ENCODE measurements at places on chromosomes 4 and X. TPM values are rescaled to one million over a fixed set of nuclear protein-coding genes. Genes with fewer than 3 reads are reported as not detected.

- DNase-seq: peak; percentile 46
- peak overlapping the region; percentile 89 for H3K4me3 ChIP-seq
- peaks cover 14% of the 10 kb centered on the region for H3K4me1 ChIP-seq
- no peaks in the 10 kb centered on the region for H3K36me3 ChIP-seq
- peak overlapping the region; percentile 90 for H3K27ac ChIP-seq
These were observed 28.7 kb upstream of the RBMX start for GRCh38 chrX:136909119-136909705.

DNA sequence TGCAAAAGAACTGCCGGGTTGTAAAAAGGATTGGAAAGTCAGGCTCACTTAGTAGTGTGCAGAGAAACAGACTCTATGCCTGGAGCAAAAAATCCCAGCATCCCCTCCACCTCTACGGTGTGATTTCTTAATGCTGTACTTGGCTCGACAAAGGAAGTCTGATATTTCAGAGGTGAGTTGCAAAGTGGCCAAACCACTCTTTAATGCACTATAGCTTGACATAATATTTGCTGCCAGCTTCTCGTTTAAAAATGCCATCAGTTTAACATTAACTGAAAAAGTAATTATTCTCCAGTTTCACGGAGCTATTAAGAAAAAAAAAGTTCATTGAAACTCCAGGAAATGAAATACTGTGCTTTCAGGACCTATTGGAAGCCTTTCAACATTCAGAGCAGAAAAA, 448.3 kb upstream of the ZFP42 start:
- H3K4me3 ChIP-seq: peak overlapping the region; percentile 40
- H3K4me1 ChIP-seq: peaks cover 60% of the 10 kb centered on the region
- H3K36me3 ChIP-seq: peaks cover 10% of the 10 kb centered on the region
- DNase-seq: no peak
- no peaks in the 10 kb centered on the region for H3K27me3 ChIP-seq
- H3K27ac ChIP-seq: peak overlapping the region; percentile 60

- peak overlapping the region; percentile 31 for H3K4me3 ChIP-seq
- no peaks in the 10 kb centered on the region for H3K36me3 ChIP-seq
- DNase-seq: peak; percentile 0
- H3K4me1 ChIP-seq: peaks cover 7% of the 10 kb centered on the region
- H3K27me3 ChIP-seq: no peaks in the 10 kb centered on the region
These were observed 89.7 kb downstream of the SYTL5 start for GRCh38 chrX:38095971-38096529.

DNA sequence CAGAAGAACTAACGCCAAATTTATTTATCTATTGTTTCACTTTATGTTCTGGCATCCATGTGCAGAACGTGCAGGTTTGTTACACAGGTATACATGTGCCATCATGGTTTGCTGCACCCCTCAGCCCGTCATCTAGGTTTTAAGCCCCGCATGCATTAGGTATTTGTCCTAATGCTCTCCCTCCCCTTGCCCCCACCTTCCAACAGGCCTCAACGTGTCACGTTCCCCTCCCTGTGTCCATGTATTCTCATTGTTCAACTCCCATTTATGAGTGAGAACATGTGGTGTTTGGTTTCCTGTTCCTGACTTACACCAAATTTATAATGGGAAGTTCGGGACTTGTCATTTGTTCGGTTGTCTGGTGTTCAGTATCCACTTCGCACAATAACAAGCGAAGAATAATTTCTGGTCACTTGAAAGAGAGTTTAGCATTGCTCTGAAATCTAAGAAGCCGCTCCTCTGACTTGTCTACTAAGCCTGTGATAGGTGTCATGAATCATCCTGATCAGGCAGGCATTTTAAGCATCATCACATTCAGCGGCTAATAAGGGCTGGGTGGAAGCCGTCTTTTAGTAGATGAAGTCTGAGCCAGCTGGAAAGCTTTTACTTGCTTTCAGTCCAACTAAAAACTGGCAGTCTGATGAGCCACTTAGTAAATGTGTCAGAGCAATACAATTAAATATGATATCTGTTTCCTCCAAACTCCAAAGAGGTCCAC, 1065.7 kb upstream of the PABPC4L start:
- no peaks in the 10 kb centered on the region for H3K27me3 ChIP-seq
- DNase-seq: no peak
- no peak overlapping the region for H3K27ac ChIP-seq
- 0 out of 2 replicates have a peak overlapping the region, but pooled peaks have one; percentile 1 for H3K4me3 ChIP-seq

DNA sequence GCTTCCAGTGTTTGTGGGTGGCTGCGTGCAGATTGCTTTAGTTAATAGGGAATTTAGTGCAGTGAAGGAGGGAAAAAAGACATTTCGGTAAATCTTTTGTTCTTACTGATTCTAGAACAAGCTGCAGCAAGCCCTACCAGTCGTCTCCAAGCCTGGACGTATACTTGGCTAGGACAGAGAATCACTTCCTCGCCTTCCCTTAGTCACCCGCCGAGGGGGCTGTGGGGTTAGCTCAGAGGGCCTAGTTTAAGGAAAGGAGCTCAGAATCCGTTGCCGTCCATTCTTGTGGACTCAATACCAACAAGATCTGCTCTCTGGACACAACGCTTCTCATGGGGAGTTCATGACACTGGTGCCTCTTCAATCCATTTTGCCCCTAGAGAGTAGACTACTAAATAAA, 36.3 kb upstream of the FAT1 start:
- H3K27ac ChIP-seq: no peak overlapping the region
- peaks cover 5% of the 10 kb centered on the region for H3K27me3 ChIP-seq
- H3K4me3 ChIP-seq: no peak overlapping the region
- H3K4me1 ChIP-seq: peaks cover 22% of the 10 kb centered on the region

DNA sequence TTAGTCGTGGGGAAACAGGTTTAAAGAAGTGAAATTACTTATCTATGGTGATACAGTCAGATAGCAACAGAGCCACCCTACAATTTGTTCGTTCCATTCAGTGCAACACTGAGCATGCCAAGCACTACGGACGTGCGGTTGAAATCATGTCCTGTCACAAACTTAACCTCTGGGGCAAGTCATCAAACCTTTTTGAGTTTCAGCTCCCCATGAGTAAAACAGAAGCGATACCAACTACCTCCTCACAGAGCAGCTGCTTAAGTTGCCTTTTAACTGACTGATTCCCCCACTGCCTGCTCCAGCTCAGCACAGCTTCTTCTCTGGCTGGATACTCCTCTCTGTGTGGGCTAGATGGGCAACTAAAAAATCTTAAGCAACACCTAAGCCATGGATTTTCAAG, 36.0 kb downstream of the LHFPL1 start:
- H3K4me3 ChIP-seq: no peak overlapping the region
- no peaks in the 10 kb centered on the region for H3K4me1 ChIP-seq
- no peak for DNase-seq
- H3K27ac ChIP-seq: no peak overlapping the region

- H3K27ac ChIP-seq: no peak overlapping the region
- H3K27me3 ChIP-seq: no peaks in the 10 kb centered on the region
- DNase-seq: no peak
- peaks cover 11% of the 10 kb centered on the region for H3K4me1 ChIP-seq
- H3K36me3 ChIP-seq: no peaks in the 10 kb centered on the region
These were observed 954.4 kb downstream of the FAT4 start for GRCh38 chr4:126269106-126269505.

GRCh38 chr4:170776983-170777382, 687.2 kb upstream of the AADAT start:
- no peak overlapping the region for H3K4me3 ChIP-seq
- H3K36me3 ChIP-seq: no peaks in the 10 kb centered on the region
- no peaks in the 10 kb centered on the region for H3K4me1 ChIP-seq
- no peak for DNase-seq

DNA sequence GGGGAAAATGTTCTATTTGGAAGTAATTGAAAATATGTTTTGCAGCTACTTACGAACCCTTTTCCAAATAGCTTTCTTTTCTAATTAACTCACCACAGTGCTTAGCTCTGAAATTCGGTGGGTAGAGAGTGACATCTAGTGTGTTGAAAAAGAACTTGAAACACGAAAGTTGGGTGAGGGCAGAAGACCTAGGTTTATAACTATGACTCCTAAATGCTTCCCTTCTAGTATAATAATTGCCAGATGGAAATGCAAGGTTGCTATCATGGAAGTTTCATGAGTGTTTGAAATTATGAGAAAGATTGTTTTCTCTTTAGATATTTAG, 77.3 kb upstream of the NOCT start:
- H3K4me1 ChIP-seq: peaks cover 10% of the 10 kb centered on the region
- H3K27ac ChIP-seq: no peak overlapping the region
- peaks cover 21% of the 10 kb centered on the region for H3K27me3 ChIP-seq
- no peaks in the 10 kb centered on the region for H3K36me3 ChIP-seq

DNA sequence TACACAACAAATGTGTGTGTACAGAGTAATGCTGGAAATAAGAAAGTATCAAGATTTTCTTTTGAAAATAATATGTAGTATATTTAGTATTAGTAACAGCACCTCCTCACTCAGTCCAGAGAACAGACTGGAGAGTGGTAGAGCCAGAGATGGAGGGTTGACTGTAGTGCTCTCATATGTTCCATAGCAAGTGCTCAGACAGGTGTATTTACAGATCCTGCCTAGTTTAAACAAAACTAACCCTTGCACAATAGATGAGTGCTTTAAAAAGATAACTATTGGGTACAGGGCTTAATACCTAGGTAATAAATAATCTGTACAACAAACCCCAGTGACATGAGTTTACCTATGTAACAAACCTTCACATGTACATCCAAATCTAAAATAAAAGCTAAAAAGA, 381.0 kb upstream of the EMCN start:
- H3K4me3 ChIP-seq: no peak overlapping the region
- H3K4me1 ChIP-seq: peaks cover 15% of the 10 kb centered on the region
- no peak overlapping the region for H3K27ac ChIP-seq
- H3K36me3 ChIP-seq: no peaks in the 10 kb centered on the region
- peaks cover 3% of the 10 kb centered on the region for H3K27me3 ChIP-seq
- no peak for DNase-seq

GRCh38 chr4:102824398-102824797, 3.0 kb downstream of the UBE2D3 start:
- DNase-seq: no peak
- H3K4me1 ChIP-seq: peaks cover 60% of the 10 kb centered on the region
- no peaks in the 10 kb centered on the region for H3K27me3 ChIP-seq
- peaks cover 27% of the 10 kb centered on the region for H3K36me3 ChIP-seq
- no peak overlapping the region for H3K4me3 ChIP-seq
- no peak overlapping the region for H3K27ac ChIP-seq

- H3K4me1 ChIP-seq: peaks cover 44% of the 10 kb centered on the region
- H3K27ac ChIP-seq: no peak overlapping the region
- no peaks in the 10 kb centered on the region for H3K27me3 ChIP-seq
- H3K36me3 ChIP-seq: peaks cover 15% of the 10 kb centered on the region
- no peak for DNase-seq
- H3K4me3 ChIP-seq: no peak overlapping the region
These were observed 25.4 kb downstream of the TMEM47 start for GRCh38 chrX:34631479-34632220.

- no peaks in the 10 kb centered on the region for H3K4me1 ChIP-seq
- peaks cover 2% of the 10 kb centered on the region for H3K27me3 ChIP-seq
- no peak for DNase-seq
- no peak overlapping the region for H3K27ac ChIP-seq
- H3K4me3 ChIP-seq: no peak overlapping the region
These were observed 69.0 kb upstream of the HPF1 start for GRCh38 chr4:169826634-169827187.

DNA sequence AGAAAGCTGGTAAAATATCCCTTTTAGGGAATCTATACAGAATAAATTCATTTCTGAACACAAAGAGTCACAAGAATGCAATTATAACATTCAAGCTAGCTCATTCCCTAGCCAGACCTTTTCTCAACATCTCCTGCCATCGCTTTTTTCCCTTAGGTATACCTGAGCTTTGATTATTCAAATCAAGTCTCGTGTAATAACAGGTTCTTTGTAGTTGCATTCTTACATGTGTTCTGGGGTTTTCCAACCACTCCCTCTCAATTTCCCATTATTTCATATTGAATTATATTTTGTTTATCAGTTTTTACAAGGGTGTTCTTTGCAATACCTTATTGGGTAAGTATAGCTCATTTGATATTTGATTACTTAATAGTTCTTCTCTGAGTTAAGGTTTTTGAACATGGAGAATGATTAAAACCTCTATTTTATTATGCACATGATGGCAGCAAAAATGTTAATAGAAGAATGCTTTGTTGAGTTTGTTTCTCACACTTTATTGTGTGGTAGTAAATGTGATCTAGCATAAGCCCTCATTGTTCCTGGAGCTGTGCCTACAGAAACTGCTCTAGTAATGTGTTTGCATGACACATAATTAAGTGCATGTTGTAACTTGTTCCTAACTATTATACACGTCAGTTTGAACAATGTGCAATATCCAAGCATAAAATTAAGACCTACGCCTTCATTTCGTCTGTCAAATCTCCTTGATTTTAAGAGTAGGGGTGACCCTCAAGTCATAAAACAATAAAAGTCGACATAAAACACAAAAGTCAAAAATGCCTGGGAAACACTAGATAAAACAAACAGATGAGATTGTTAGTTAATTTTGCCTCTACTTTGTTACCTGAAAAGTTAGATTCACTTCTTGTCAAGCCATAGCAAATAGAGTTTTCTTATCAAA, 124.0 kb upstream of the POF1B start:
- H3K4me3 ChIP-seq: no peak overlapping the region
- H3K36me3 ChIP-seq: no peaks in the 10 kb centered on the region
- no peak for DNase-seq

- no peak overlapping the region for H3K4me3 ChIP-seq
- no peaks in the 10 kb centered on the region for H3K4me1 ChIP-seq
- no peak for DNase-seq
- H3K27me3 ChIP-seq: peaks cover 50% of the 10 kb centered on the region
- H3K27ac ChIP-seq: no peak overlapping the region
- no peaks in the 10 kb centered on the region for H3K36me3 ChIP-seq
These were observed 2.0 kb upstream of the PROM1 start for GRCh38 chr4:16085822-16086221.

- H3K36me3 ChIP-seq: peaks cover 13% of the 10 kb centered on the region
- H3K27me3 ChIP-seq: no peaks in the 10 kb centered on the region
- DNase-seq: peak; percentile 88
- H3K4me1 ChIP-seq: peaks cover 83% of the 10 kb centered on the region
- H3K4me3 ChIP-seq: peak overlapping the region; percentile 77
These were observed 197.2 kb downstream of the PDGFC start for GRCh38 chr4:156774422-156774821.

- no peaks in the 10 kb centered on the region for H3K4me1 ChIP-seq
- DNase-seq: no peak
- no peak overlapping the region for H3K27ac ChIP-seq
- no peak overlapping the region for H3K4me3 ChIP-seq
- H3K27me3 ChIP-seq: no peaks in the 10 kb centered on the region
- no peaks in the 10 kb centered on the region for H3K36me3 ChIP-seq
These were observed 23.3 kb downstream of the BRCC3 start for GRCh38 chrX:155094468-155095061.

Gene LINC00632
- total RNA-seq: 117 TPM

Gene MAD2L1
- 33.7 TPM for total RNA-seq

Gene TLR8
- total RNA-seq: not detected

Gene PRRG3
- total RNA-seq: not detected

Gene SLC4A4
- total RNA-seq: 22.6 TPM

Gene ALAS2
- total RNA-seq: not detected

Measured in HFFc6 (cell line).